DMS 273 treated with DMSO at 0.1 percent for 48 hours (cell line): ENCODE measurements at places on chromosomes 4 and X.

DNA sequence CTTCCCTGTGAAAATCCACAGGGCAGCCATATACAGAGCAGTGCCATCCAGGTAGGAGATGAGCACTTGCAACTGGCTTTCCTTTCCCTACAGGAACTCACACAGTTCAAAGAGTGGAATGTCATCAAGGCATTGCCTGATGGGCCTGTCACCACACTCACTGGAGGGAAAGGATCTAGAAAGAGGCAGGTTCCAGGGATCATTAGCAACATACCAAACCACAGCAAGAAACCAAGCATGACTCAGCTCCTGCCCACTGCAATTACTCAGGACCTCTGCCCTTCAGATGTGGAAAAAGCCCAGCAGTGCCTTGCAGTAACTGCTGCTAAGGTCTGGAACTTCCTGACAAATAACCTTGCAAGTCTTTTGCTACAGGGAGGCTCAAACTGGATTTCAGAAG lies 101.2 kb downstream of the ZNF674 start:
- no peak for DNase-seq

DNA sequence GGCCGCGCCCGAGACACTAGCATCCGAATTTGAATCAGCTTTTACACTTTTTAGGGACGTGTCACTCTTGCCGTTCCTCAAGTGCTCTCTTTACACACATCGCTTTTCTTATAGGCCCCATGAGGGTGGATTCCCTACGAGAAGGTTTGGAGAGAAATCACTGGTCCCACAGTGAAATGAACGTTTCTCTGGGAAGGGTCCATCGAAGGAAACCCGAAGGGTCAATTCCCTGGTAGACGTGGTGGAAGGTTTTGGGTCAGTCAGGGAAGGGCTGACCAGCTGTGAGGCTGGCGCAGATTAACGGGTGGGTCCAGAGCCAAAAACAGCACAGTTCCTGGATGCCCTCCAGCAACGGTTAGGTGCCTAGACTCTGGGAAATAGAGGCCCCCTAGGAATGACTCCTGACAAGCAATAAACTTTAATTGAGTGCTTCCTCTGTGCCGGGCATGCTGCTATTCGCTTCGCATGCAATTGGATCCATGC lies 35.9 kb downstream of the ETDC start:
- peak; percentile 20 for DNase-seq

GRCh38 chr4:174708381-174708780 lies 120.7 kb downstream of the GLRA3 start:
- no peak for DNase-seq

DNA sequence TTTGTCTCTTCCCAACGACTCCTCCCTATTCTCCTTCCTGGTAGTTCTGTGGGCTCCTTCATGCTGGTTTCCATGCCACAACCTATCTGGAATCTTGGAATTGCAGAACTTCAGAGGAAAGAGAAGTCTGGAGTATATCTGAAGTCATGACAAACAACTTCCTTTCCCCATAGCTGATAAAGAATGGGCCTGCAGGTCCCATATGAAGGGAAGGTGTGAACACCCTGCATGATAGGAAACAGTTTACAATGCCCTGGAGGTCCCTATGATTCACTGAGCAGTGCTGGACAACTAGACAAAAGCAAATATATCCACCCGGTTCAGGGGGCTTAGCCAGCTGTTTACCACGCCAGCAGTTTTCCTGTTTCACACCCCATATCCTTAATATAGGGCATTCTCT lies 19.4 kb downstream of the FAM9C start:
- no peak for DNase-seq

- no peak for DNase-seq
Observed at GRCh38 chrX:109440475-109440874, 41.4 kb downstream of the GUCY2F start.

GRCh38 chr4:155434904-155435303 lies 58.1 kb upstream of the MAP9 start:
- no peak for DNase-seq

DNA sequence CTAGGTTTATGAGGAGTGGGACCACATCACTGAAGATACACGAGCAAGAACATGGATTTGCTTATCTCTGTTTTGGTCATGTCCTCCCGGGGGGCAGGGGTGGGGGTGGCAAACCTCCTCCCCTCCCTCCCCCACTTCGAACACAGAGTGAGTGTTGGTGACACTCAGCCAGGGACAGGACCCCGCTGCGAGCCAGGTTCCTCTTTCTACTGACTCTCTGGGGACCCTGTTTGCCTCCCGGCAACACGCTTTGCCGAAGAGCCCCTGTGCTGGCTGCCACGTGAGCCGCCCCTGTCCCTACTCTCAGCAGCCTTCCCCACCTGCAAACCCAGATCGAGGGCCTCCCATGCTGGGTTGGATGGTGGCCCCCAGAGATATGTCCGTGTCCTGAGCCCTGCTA lies 34.7 kb downstream of the P2RY8 start:
- no peak for DNase-seq

- no peak for DNase-seq
Observed at GRCh38 chrX:123170546-123170945, 13.5 kb upstream of the GRIA3 start.

DNA sequence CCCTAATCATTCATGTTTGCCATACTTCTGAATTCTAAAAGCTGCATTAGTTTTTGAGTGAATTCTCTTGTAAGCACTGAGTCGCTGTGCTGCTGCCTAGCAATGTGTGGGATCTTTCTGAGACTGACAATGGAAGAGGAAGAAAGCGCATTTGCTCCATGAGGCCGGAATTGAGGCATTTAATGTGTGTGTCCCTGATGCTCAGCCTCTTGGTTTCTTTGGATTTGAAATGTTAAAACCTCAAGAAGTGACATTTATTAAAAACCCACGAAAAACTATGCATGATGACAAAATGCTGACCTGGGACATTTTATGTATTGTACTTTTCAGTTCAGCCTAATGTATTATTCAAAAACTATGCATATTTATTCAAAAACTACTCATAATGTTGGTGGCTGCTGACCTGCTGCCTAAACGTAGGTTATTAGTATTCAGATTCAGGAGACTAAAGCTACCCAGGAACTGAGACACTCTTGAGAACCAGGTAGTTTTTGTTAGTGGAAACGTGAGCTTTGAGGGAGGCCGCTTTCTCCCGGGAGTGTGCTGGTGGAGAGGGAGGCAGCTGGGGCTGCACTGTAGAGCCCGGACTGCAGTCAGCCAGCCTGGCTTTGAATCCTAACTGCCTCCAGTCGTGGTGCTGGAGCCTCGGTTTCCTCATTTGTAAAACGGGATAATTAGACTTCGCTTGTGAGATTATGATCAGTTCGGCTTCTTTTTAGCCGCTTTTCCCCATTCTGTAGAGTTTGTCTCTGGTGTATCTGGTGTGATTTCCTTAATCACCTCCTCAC lies 11.3 kb downstream of the RGS12 start:
- no peak for DNase-seq

DNA sequence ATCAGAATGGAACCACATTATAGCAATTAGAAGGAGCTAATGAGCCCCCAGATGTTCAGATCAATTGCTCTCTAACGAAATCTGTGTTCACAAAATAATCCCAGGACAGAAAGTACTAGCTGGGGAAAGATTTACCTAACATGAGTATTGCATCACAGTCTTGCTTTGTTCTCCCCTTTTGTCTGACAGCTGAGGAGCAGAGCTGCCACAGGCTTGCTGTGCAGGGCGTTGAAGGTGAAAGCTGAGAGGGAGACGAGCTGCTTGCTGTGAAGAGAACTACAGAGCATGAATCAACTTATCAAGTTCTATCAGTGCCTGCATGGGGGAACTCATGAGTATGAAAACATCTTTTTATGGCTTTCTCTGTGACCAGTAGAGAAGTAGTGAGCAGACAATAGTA lies 441.2 kb downstream of the CENPC start:
- DNase-seq: no peak

DNA sequence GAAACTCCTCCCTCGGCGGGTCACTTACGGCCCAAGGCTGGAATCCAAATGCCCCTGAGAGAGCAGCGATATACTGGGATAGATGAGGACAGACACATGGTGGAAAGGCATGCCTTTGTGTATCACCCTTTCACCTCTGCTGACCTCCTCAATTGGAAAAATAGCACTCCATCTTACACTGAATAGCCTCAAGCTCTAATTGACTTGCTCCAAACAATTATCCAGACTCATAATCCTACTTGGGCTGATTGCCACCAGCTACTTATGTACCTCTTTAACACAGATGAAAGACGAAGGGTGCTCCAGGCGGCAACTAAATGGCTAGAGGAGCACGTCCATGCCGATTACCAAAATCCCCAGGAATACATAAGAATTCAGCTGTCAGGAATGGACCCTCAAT lies 1142.2 kb downstream of the ARAP2 start:
- no peak for DNase-seq

GRCh38 chr4:4712800-4713528 lies 146.5 kb upstream of the MSX1 start:
- no peak for DNase-seq
